CD4-positive, alpha-beta T cell (primary cell): ENCODE measurements at places on chromosomes 6 and 20. TPM values are rescaled to one million over a fixed set of nuclear protein-coding genes. Genes with fewer than 3 reads are reported as not detected.

The HLA-DRB1 gene
- total RNA-seq, result 31.3 TPM

The PRSS16 gene
- total RNA-seq, result 0.69 TPM

The PNPLA1 gene
- 0.17 TPM for total RNA-seq

The TCP11 gene
- not detected for total RNA-seq

The CST2 gene
- not detected for total RNA-seq

The FRMD1 gene
- total RNA-seq, result not detected
